A549 treated with RU486 at 1 μM for 4 hours (cell line): ENCODE measurements at places on chromosomes 6 and 20. TPM values are rescaled to one million over a fixed set of nuclear protein-coding genes. Genes with fewer than 3 reads are reported as not detected.

Gene TDP2
- total RNA-seq: 33.7 to 49.6 TPM (median 45.5 TPM) in 5 replicates

Gene PI16
- not detected in 5 replicates for total RNA-seq

Gene GSTA4
- total RNA-seq: 5.4 to 11.1 TPM (median 8.7 TPM) in 5 replicates

Gene ADGRB3
- total RNA-seq: not detected in 5 replicates

Gene TFAP2D
- not detected in 5 replicates for total RNA-seq

Gene SLC22A2
- 0.10 to 0.23 TPM in 2 of 5 replicates, not detected in the others for total RNA-seq

Gene GABRR1
- total RNA-seq: not detected in 5 replicates

Gene RAB44
- total RNA-seq: 0.02 to 0.06 TPM (median 0.04 TPM) in 4 of 5 replicates, not detected in the other

Gene MRPL14
- total RNA-seq: 58.5 to 83.5 TPM (median 70.8 TPM) in 5 replicates

Gene BEND6
- total RNA-seq: 0.53 to 1.6 TPM (median 0.88 TPM) in 5 replicates

Gene RAB32
- 36.1 to 48.4 TPM (median 46.2 TPM) in 5 replicates for total RNA-seq

Gene MLIP
- not detected in 5 replicates for total RNA-seq

Gene RPS6KA2
- total RNA-seq: 0.07 to 0.46 TPM (median 0.08 TPM) in 5 replicates

Gene OR12D3
- not detected in 5 replicates for total RNA-seq

Gene DEFB115
- total RNA-seq: not detected in 5 replicates

Gene LY86
- not detected in 5 replicates for total RNA-seq

Gene PHF3
- total RNA-seq: 6.4 to 14.1 TPM (median 10.8 TPM) in 5 replicates

Gene APMAP
- 145 to 166 TPM (median 162 TPM) in 5 replicates for total RNA-seq
